ENCODE measurements at places on chromosomes 16 and 17.
A peak's percentile ranks its signal among the peaks of the same experiment; 100 is the strongest.

GRCh38 chr16:59840169-59840568, 1106.1 kb upstream of the GOT2 start:
- no peak for DNase-seq

GRCh38 chr17:78644931-78645351, 67.7 kb upstream of the DNAH17 start:
- DNase-seq: no peak

DNA sequence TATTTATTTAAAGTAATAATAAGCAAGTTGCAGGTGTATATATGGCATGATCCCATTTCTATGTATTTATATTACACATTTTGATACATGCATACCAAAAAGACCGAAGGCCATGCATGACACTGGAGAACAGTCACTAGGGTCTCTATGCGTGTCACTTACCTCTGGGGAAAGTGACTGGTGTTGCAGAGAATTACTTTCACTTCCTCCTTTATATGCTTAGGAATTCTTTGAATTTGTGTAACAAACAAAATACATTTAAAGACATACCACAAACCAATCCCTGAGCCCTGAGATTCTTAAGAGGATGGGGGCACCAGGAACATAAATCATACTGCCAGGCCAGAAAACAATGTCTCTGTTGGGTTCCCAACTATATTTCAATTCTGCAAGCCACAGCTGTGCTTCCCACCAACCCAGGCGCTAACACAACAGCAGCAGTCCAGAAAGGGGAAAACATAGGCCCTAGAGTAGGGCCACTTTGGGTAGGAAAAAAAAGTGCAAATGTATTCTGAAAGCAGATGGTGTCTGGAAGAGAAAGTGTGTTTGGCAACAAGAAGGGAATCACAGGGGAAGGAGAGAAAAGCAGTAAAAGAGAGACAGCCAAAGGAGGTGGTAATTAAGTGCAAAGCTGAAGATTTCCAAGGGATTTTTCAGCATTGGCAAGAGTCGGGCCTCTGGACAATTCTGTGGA, 24.5 kb upstream of the HYDIN start:
- no peak for DNase-seq

DNA sequence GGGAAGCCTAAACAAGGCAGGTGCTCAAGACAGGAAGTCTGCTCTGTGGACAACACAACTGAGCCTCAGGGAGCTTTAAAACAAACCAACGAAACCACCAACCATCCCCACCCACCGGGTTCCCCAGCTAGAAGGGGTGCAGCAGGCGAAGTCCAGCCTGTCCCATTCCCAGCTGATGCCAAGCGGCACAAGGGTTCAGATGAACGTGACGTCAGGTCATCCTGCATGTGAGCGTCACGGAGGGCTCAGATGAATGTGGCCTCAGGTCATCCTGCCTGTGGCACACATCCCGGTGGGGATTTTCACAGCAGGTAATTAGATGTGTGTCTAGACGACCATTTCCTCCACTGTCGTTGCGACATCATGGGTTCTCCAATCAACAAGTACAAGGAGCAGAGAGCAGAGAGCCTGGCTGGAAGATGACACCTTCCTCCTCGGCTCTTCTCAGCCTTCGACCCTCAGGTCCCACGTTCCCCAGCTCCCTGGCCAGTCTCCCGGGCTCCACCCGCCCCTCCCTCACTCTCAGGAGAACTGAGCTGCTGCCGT, 246.5 kb downstream of the FOXL1 start:
- DNase-seq: no peak

DNA sequence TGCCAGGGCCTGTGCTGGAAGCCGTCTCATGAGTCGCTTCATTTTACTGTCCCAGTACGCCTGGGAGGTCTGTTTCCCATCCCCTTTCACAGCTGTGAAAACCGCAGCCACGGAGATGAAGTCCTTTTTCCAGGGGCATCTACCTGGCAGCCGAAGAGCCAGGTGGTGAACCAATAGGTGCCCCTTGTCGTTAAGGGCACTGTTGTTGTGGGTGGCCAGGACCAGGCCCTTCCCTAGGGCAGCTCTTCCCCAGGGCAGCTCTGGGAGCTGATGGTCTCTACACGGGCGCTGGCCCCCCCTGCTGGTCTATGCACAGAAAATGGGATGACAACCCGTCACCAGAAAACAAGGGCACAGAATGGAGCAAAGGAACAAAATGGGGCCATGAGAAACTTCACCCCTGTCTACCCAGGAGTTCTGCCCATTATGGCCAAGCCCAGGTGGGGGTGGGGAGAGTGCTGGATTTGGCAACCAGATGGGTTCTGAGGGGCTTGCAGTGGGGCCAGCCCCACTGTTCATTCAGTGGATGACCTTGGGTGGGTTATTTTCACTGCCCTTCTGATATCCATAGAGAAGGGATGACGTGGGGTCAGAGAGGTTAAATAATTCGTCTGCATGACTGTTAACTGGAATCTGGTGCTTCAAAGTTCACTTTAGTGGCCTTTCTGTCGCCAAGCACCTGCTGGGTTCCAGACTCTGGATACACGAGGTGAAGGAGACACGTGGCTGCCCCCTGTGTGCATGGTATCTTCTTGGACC, 11.5 kb downstream of the RMI2 start:
- no peak for DNase-seq

DNA sequence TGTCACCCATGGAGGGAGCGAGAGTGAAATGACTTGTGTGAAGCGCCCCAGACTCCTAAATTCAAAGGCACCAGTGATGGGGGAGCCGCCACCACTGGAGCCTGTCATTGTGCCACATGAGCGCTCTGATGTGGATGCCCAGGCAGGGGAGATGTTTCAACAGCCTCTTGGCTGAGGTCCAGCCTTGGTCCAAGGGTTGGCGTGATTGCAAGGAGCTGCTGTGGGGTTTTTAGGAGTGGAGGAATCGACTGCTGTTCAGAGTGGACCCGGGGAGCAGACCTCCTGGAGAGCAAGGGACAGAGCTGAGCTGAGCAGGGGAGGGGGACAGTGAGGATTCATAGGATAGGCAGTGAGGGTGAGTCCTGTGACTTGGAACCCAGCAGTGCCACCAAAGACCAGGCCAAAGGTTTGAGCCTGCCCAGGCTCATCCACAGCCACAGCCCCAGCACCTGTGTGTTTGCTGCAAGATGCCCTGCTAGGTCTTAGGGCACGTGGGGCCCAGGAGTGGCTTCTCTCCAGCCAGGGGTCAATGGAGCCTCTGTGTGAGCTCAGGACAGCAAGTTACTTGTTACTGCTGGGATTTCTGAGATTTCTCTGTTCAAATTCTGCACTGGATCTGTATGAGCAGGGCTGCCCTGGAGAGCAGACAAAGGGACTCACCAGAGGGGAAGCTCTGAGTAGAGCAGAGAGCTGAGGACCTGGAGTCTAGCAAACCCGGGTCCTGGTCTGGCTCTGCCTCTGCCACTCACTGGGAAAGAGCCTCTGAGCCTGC, 20.3 kb downstream of the RHBDL3 start:
- DNase-seq: no peak

- no peak for DNase-seq
Measured at GRCh38 chr17:10112962-10113361, 85.4 kb downstream of the GAS7 start.

GRCh38 chr17:17810084-17810894, 26.5 kb downstream of the SREBF1 start:
- DNase-seq: no peak

DNA sequence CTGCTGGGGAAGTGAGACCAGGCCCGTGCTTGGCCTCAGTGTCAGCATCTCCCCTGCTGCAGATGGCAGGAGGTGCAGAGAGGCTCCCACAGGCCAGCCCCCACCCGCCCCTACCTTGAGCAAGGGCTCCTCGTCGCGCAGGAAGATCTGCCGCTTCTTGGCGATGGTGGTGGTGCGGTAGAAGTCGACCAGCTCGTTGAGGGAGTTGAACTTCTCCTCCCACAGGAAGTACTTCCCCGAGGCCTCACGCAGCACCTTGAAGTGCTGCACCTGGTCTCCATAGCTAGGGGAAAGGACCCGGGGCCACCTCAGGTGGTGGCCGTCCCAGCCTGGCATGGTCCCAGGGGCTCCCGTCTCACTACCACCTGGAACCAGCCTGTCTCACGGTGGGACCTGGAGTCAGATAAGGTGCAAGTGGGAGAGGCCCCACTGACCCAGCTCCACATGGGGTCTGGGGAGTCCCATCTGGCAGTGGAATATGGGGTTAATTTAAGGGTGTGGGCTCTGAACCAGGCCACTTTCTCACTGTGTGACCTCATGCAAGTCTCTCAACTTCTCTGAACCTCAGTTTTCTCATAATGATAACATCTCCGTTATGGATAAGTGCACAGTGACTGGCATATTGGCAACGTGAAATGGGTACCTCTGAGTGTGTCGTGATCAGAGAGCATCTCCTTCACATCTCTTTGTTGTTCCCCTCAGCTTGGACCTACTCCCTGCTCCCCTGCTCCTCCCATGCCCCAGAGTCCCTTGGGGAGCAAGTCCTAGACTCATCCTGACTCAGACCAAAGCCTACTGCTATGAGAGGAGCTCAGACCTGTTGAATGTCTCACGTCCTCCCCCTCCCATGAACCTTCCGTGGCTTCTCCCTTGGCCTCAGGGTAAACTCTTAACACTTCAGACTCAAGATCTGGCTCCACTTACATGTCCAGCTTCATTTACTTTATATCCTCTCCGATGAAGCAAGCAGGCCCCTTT, 19.8 kb upstream of the FAM83G start:
- DNase-seq: no peak

DNA sequence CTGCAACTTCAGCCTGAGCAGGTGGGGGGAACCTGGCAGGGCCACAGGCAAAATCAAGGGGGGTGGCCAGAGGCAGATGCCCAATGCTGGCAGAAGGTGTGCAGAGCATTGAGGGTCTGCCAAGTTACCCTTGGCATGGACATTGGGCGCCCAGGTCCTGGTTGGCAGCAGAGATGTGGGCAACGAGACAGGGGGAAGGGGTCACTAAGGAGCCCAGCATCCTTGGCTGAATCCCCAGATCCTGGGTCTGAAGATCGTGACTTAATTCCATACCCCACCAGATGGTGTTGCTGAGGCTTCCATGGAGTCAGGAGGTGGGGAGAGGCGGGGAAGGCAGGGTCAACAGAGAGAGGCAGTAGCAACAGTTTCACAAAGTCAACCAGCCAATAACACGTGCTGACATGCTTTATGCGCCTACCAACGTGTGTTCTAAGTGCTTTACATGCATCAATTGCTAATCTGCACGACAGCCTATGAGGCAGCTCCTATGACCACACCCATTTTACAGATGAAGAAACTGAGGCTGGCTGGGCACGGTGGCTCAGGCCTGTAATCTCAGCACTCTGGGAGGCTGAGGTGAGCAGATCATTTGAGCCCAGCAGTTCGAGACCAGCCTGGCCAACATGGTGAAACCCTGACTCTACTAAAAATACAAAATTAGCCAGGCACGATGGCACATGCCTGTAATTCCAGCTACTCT, 83.3 kb downstream of the GSG1L start:
- DNase-seq: no peak

DNA sequence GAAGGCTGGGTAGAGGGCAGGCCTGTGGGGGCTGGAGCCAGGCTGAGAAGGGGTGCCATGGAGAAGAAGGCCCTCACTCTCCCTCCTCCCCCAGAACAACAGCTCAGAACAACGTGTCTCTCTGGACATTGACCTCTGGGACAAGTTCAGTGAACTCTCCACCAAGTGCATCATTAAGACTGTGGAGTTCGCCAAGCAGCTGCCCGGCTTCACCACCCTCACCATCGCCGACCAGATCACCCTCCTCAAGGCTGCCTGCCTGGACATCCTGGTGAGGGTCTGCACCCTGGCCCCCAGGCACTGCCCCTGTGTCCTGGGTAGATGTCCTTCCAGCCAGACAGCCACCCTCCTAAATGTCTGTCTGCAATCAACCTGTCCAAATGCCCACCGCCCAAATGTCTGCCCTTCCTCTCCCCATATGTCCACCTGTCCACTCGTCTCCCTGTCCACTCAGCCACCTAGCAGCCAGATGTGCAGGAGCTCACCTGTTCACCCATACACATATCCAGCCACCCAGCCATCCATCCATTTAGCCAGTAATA, 12.2 kb downstream of the GJD3 start:
- no peak for DNase-seq

- no peak for DNase-seq
Measured at GRCh38 chr16:12300945-12301500, 324.5 kb downstream of the SNX29 start.

DNA sequence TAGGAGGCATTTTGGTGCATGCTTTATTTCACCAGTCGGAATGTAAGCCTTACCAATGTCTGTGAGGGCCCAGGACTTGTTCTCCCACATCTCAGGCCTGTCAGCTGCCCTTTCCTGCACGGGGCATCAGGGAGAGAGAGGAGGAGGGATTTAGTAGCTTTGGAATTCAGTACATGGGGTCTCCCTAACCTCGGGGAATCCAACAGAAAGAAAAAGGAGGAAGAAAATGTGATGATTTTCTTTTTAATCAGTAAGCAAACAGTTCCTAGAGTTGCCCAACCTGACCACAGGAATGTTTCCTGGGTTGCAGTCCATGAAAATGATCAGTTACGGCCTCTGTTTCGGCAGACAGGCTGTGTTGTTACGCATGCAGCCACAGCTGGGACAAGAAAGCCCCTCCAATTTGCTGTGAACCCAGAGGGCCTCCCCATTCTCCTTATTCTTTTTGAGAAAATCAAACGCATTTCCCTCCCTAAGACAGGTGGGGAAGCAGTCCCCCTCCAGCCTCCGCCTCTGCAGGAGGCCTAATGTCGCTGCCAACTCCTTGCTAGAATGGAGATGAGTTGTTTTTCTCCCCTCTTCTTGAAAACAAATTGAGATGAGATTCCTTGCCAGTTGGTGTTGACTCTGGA, 53.1 kb upstream of the TANGO6 start:
- peak; percentile 76 for DNase-seq

DNA sequence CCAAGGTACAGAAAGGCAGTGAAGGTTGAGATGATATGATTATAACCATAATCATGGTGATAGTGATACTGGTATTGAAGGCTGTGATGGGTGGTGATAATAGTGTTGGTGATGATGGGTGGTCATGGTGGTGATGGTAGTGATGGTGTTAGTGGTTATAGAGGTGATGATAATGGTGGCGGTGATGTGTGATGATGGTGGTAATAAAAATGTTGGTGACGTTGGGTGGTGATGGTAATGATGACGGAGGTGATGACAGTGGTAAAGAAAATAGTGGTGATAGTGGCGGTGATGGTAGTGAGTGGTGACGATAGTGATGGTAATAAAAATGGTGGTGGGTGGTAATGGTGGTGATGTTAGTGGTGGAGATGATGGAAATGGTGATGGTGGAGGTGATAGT, 65.1 kb upstream of the KDM8 start:
- no peak for DNase-seq

- no peak for DNase-seq
Measured at GRCh38 chr17:60436676-60437075, 14.4 kb downstream of the CHCT1 start.
